ENCODE measurements at places on chromosomes 1 and 21.

- DNase-seq = peak; percentile 46
Measured at GRCh38 chr1:23224739-23225648, 7.7 kb upstream of the HTR1D start.

DNA sequence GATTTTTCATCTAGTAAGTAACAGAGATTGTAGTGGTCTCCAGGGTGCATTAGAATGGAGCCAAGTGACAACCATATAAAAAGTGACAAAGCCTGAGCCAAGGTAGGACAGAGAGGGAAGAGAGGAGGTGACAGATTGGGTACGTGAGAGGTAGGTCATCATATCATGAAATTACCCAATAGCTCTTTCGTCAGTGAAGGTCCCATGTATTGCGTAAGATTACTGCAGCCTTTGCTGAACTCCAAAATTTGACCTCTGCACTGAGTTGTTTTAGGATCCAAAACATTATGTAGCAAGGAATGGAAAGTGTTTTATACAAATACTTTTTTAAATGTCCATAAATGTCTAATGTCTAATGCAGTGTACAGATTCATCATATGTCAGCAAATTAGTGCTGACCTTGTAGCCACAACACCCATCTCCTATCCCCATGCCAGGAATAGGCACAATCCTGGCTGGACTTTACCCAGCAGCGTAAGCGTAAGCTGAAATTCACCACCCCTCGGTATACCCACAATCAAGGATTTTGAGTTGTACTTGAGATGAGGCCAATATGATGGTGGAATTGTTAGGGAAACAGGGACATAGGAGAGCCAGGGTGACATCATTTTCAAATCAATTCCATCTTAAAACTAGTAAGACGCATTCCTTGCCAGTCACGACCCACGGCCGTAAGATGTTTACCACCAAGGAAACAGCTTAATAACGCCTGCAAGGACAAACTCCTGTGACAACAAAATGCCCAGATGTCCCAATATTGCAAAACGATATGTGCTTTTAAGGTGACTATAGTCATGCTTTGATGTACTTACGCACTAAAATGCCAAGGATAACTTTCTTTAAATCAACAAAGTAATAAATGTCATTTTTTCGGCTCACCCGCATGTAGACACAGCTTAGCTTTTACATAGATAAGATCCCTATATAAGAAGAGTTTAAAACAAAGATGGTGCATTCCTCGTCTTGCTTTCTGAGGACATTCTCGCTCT is 38.1 kb upstream of the GREM2 start:
- DNase-seq = no peak

- DNase-seq = peak; percentile 37
Measured at GRCh38 chr1:230768903-230769570, 21.8 kb downstream of the CAPN9 start.

GRCh38 chr1:81757398-81758020 is 43.2 kb upstream of the ADGRL2 start:
- no peak for DNase-seq
